ENCODE measurements at places on chromosomes 5 and 9.
A peak's percentile ranks its signal among the peaks of the same experiment; 100 is the strongest.

DNA sequence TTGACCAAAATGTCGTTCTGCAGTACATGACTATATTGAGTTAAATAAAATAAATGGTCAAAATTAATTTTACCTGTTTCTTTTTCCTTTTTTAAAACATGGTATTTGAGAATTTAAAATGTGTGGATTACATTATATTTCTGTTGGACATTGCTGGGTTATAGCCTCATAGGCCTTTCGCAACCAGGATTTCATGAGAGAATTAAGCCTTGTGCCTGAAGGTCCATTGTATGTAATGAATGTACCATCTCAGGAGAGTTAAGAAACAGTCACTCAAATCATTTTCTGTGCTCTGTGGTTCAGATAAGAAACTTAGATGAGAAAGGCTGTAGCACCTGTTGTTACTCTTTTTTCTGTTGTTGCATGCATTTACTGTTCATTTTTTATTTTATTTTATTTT, 103.5 kb downstream of the ANGPTL2 start:
- no peak for DNase-seq

GRCh38 chr9:99577351-99577750, 244.3 kb upstream of the NR4A3 start:
- DNase-seq = no peak

GRCh38 chr5:73792687-73793320, 166.8 kb downstream of the ARHGEF28 start:
- peak; percentile 70 for DNase-seq

DNA sequence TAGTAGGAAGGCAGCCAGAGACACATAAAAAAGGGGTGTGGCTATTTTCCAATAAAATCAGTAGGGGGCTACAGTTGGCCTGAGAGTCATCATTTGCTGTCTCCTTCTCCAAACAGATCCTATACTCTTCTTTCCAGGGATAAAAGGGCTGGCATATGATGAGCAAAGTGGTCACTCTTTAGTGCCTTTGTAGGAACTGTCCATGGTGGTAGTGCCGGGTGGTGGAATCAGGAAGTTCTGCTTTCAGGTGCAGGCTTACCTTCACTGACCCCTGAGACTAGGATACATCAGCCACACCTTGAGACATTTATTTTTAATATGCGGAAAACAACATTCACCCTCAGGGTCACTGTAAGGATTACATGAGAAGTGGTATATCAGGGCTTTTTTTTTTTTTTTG, 80.8 kb downstream of the ASTN2 start:
- no peak for DNase-seq

- DNase-seq = no peak
These were observed 65.4 kb downstream of the CDC42SE2 start for GRCh38 chr5:131329286-131329560.

GRCh38 chr5:102959055-102959454, 160.9 kb downstream of the GIN1 start:
- DNase-seq = peak; percentile 94

DNA sequence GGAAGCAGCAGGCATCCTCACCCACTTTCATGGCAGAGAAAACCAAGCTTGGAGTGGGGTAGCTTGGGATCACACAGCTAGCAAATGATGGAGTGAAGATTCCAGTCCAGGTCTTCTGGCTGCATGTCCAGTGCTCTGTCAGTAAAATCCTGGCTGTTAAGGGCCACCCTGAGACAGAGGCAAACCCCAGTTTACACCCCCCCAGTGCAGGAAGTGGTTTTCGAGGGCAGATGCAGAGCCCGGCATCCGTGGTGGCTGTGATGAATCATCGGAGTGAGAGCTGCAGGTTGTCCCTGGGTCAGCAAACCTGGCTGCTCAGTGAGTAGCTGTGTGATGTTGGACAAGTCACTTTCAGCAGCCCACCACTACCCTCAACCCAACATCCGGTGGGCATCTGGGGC, 115.4 kb downstream of the RGS3 start:
- peak; percentile 95 for DNase-seq

GRCh38 chr9:71941060-71941568, 29.7 kb downstream of the C9orf85 start:
- no peak for DNase-seq
